Activated gamma-delta T cell treated with Interleukin-2 at 50 U/mL for 16 hours (primary cell): ENCODE measurements at places on chromosomes 11 and 22.
A peak's percentile ranks its signal among the peaks of the same experiment; 100 is the strongest.

- no peak for DNase-seq
These were observed 83.4 kb downstream of the MRTFA start for GRCh38 chr22:40553014-40553554.

DNA sequence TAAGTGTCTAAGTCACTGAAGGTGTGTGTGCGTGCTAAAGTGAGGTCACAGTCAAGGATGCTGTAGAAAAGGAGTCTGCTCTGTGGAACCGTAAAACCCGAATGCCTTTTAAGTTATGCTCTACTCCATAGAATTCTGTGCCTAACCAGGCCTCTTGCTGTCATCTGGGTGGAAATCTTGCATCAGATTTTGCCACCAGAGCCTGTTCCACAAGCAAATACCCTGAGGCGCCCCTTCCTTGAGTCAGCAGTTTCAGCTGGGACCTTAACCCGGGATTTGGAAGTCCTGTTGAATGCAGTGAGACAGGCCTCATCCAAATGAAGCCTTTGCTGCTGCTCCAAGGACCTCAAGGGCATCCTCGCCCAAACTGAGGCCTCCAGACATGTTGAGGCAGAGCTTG is 109.8 kb downstream of the WNT11 start:
- DNase-seq, result no peak

- peak; percentile 2 for DNase-seq
These were observed 436.4 kb downstream of the TBC1D22A start for GRCh38 chr22:47198801-47199251.

- DNase-seq, result no peak
These were observed 62.1 kb upstream of the SESN3 start for GRCh38 chr11:95293116-95293515.

- no peak for DNase-seq
These were observed 17.6 kb downstream of the FADS3 start for GRCh38 chr11:61873588-61874376.

DNA sequence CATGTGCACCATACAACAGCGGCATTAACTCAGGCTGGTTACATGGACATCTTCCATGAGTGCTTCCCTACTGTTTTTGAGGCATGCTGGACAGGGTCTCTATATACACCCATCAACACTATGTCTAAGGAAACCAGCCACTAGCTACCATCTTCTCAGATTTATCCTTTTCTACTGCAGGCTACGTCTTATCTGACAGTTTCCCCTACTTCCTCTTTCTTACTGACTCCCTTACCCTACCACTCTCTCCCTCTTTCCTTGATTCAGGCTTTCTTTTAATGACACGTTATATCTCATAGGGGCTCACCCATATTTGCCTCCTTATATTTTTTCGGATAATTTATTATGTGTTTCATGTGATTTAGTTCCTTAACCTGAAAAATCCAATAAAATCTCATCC is 41.8 kb downstream of the DDI1 start:
- no peak for DNase-seq

DNA sequence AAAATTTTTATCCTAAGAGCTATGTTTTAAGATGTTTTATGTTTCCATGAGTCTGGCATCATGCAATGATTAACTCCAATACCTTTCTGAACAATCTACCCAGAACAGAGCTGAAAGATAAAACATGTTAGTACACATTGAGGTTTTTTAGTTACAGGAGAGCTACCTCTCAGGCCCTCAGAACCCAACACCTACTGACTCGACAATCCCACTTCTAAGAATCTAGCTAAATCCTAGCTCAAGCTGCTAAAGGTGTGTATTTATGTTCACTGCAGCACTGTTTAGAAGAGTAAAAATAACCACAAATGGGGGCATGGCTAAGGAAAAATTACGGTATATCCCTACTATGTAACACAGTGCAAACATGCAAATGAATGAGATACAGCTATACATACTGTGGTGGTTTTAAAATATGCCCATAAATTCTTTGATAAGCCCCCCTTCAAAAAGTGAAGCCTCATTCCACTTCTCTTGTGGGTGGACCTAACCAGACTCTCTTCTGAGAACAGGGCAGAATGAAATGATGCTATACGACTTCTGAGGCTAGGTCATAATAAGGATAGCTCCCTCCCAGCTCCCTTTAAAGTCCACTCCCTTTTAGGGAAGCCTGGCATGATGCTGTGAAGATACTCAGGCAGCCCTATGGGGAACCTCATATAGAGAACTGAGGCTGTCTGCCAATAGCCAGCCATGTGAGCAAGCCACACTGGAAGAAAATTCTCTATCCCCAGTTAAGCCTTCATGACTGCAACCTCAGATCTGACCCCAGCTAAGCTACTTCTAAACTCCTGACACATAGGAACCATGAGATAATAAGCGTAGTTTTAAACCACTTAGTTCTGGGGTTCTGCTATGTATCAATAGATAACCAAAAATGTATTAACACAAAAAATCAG is 29.5 kb downstream of the TMEM123 start:
- no peak for DNase-seq

DNA sequence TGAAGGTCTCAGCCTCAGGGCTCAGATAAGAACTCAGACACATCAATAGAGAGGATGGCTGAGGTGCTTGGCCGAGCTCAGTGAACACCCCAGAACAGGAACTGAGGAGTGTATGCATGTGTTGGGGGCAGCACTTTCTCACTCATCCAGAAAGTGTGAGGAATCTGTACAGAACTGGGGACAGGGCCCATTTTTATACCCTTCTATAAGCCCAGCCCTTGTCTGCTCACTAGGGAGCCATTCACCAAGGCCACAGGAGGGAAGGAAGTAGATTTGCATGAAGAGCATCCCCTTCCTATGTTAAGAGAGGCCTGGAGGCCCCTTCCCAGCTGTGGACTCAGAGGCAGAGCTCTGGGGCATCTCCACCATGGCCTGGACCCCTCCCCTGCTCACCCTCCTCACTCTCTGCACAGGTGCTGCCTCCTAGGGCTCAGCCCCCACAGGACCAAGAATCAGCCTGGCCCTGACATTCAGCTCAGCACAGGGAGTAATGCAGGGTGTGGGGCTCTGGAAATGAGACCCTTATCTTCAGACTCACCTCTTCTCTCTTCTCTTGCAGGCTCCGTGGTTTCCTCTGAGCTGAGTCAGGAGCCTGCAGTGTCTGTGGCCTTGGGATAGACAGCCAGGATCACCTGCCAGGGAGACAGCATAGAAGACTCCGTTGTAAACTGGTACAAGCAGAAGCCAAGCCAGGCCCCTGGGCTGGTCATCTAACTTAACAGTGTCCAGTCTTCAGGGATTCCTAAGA is 39.9 kb upstream of the GGTLC2 start:
- DNase-seq, result no peak

GRCh38 chr11:69122326-69122629 is 33.5 kb upstream of the SMIM38 start:
- no peak for DNase-seq

DNA sequence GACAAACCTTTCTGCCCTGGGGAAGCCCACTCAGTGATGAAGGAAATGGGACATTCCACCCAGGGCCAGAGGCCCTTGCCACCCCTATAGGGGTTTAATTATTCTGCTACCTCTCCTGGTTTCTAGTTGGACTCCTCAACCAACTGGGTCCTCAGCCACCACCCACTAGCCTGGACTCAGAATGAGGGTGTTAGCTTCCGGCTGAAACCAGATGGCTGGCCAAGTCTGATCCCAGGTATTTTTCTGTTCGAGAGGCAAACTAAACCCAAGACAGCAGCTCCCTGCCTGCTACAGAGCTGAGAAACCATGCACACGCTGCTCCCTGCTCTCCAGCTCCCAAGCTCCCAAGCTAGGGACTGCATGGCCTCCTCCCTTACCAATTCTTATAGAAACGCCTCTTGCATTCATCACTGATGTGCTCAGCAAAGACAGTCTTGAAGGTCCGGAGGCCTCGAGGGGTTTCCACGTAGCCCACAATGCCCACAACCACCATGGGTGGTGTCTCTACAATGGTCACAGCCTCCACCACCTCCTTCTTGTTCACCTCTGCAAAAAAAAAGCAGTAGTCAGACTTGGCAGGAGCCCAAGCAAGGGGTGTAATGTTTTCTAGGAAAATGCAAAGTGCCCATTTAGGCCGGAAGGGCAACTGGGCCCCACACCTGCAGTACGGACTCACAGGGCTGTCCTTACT is 2.2 kb downstream of the RPL3 start:
- peak; percentile 35 for DNase-seq
